NCI-H1436 (cell line): ENCODE measurements at places on chromosomes 6 and 20.

GRCh38 chr20:33251496-33251895, 15.7 kb downstream of the BPIFA1 start:
- DNase-seq = no peak

DNA sequence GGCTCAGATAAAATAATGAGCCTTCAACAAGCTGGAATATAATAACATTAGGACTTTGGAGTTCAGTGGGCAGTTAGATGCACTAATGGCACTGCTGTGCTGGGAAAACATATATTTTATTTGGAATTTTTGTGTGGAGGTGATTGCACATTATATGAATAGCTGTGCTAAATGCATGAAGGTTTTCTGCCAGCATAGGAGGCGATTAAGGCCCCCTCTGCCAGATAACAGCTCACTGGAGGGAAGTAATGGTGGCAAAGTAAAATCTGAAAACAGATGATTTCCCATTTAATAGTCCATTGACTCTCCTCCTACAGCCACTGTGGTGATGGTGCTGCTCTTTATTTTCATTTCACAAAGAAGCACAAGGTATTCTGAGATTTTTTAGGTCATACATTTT, 326.0 kb downstream of the GRIK2 start:
- DNase-seq = no peak

DNA sequence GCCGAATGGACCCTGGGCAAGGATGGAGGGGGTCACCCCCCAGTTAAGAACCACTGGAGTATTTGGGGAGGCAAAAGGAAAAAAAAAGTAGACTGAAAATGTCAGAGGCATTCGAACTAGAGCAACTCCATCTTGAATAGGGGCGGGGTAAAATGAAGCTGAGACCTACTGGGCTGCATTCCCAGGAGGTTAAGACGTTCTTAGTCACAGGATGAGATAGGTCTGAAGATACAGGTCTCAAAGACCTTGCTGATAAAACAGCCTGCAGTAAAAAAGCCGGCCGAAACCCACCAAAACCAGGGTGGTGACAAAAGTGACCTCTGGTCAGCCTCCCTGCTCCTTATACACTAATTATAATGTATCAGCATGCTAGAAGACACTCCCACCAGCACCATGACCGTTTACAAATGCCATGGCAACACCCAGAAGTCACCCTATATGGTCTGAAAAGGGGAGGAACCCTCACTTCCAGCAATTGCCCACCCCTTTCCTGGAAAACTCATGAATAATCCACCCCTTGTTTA, 70.4 kb upstream of the KCNG1 start:
- DNase-seq = no peak

- DNase-seq = peak; percentile 41
These were observed 420 bp upstream of the BTN2A1 start for GRCh38 chr6:26457264-26457805.

GRCh38 chr20:23629017-23629541, 8.7 kb downstream of the CST3 start:
- DNase-seq = no peak

- DNase-seq = no peak
These were observed 9.8 kb downstream of the SLC13A3 start for GRCh38 chr20:46641424-46641823.

DNA sequence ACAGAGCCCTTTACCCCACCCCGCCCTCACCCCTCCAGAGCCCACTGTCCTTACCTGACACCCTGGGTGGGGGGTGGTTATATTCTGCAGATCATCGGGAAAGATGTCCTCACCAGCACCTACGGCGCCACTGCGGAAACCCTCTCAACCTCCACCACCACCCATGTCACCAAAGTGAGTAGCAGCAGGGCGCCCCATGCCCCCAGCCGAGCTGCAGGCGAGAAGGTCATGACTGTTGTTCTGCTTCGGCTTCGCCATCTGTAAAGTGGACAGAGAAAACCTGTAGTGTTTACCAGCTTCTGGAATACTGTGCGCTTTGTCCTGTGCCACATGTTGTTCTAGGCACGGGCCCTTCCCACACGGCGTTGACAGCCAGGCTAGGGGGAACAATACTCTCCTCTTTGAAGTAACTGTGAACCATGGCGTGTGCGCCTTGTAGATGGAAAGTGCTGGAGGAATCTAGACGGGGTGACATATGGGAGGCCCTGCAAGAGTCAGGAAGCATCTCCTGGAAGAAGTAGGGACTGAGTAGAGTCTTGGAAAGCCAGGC, 16.5 kb upstream of the AAR2 start:
- no peak for DNase-seq

DNA sequence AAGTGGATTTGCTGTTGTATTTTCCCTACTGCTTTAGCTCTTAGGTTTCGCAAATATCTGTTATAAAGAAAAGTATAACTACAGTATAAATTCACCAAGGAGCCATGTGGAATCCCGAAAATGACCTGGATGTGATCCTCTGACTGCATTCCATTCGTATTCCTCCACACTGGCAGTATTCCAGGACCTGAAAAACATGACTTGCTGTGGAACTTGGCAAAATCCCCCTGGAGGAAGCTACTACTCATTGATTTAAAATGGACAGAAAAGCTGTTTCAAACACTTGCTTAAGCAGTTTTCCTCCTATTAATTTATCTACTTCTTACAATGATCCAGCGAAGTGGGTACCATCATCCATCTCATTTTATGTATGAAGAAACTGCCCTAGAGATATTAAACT, 13.3 kb upstream of the ENPP5 start:
- no peak for DNase-seq

GRCh38 chr6:10838794-10839333, 525 bp upstream of the MAK start:
- DNase-seq = no peak

DNA sequence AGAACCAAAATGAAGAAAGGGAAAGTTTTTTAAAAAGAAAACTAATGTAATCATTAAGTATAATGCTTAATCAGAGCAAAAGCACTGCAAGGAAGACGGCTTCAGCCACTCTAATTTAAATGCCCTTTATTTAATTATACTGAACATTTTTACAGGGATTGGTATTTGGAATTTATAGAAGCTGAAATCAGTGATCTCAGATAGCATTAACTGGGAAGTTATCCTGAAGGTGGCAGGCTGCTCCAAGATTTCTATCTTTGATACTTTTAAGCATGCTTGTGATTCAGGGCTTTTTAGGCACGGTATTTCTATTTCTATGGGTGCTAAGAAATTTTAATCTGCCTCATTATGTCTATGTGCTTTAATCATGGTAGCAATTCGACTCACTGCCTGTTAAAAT, 1.3 kb upstream of the NDUFAF4 start:
- DNase-seq = peak; percentile 14
